Articular chondrocyte of knee joint (primary cell): ENCODE measurements at places on chromosomes 4 and X. TPM values are rescaled to one million over a fixed set of nuclear protein-coding genes. Genes with fewer than 3 reads are reported as not detected.

The HPSE gene
- total RNA-seq = 2.6 and 2.7 TPM in 2 replicates

The F11 gene
- not detected in 2 replicates for total RNA-seq

The VCX2 gene
- not detected in 2 replicates for total RNA-seq

The ASB5 gene
- total RNA-seq = 0.26 and 0.97 TPM in 2 replicates

The WDR13 gene
- total RNA-seq = 89.5 and 94.5 TPM in 2 replicates

The XAGE2 gene
- 0.54 TPM in 1 of 2 replicates, not detected in the other for total RNA-seq

The EGFL6 gene
- under 0.01 TPM in 1 of 2 replicates, not detected in the other for total RNA-seq

The DDX53 gene
- not detected in 2 replicates for total RNA-seq

The SLITRK4 gene
- total RNA-seq = under 0.01 and 0.11 TPM in 2 replicates

The TDO2 gene
- total RNA-seq = 0.26 and 1.6 TPM in 2 replicates

The KCNE5 gene
- total RNA-seq = 0.11 and 0.39 TPM in 2 replicates

The ADGRG2 gene
- 0.86 and 1.6 TPM in 2 replicates for total RNA-seq

The APOOL gene
- total RNA-seq = 11.6 and 12.5 TPM in 2 replicates

The DCAF4L1 gene
- total RNA-seq = 0.22 and 0.26 TPM in 2 replicates

The FAT1 gene
- 334 and 410 TPM in 2 replicates for total RNA-seq

The DMRTC1 gene
- not detected in 2 replicates for total RNA-seq

The SH3D19 gene
- 106 and 125 TPM in 2 replicates for total RNA-seq

The HSPA4L gene
- total RNA-seq = 6.5 and 10.6 TPM in 2 replicates

The ZFYVE28 gene
- 7.6 and 11.5 TPM in 2 replicates for total RNA-seq

The MAGEA10 gene
- total RNA-seq = not detected in 2 replicates

The ATOH1 gene
- total RNA-seq = not detected in 2 replicates

The ANXA3 gene
- total RNA-seq = 0.91 and 1.2 TPM in 2 replicates

The CCDC160 gene
- not detected in 2 replicates for total RNA-seq

The GAB1 gene
- total RNA-seq = 20.1 and 27.5 TPM in 2 replicates

The MAGEA4 gene
- total RNA-seq = not detected in 2 replicates

The SPIN2A gene
- 0.52 and 0.54 TPM in 2 replicates for total RNA-seq

The PRDM8 gene
- total RNA-seq = 3.5 and 6.5 TPM in 2 replicates

The IQCM gene
- total RNA-seq = 0.11 and 0.26 TPM in 2 replicates

The SSX4 gene
- not detected in 2 replicates for total RNA-seq

The PLXNB3 gene
- 4.7 and 5.0 TPM in 2 replicates for total RNA-seq

The GABRG1 gene
- total RNA-seq = not detected in 2 replicates

The TMEM31 gene
- total RNA-seq = 0.32 TPM in 1 of 2 replicates, not detected in the other

The LRCH2 gene
- 2.0 and 2.5 TPM in 2 replicates for total RNA-seq

The ATP8A1 gene
- total RNA-seq = 2.2 and 7.0 TPM in 2 replicates

The SYTL5 gene
- total RNA-seq = under 0.01 TPM in 1 of 2 replicates, not detected in the other

The DRD5 gene
- not detected in 2 replicates for total RNA-seq

The DUSP9 gene
- total RNA-seq = not detected in 2 replicates

The ATRX gene
- total RNA-seq = 79.8 and 94.7 TPM in 2 replicates

The DMP1 gene
- total RNA-seq = not detected in 2 replicates

The SSX3 gene
- total RNA-seq = not detected in 2 replicates

The ETDB gene
- total RNA-seq = not detected in 2 replicates

The GRPR gene
- total RNA-seq = 0.11 and 0.13 TPM in 2 replicates

The GABRQ gene
- total RNA-seq = under 0.01 TPM in 1 of 2 replicates, not detected in the other

The GRIA3 gene
- 11.9 and 13.3 TPM in 2 replicates for total RNA-seq

The ZNF185 gene
- total RNA-seq = 3.4 and 5.0 TPM in 2 replicates

The MAPK10 gene
- 14.1 and 41.8 TPM in 2 replicates for total RNA-seq

The SERTM2 gene
- not detected in 2 replicates for total RNA-seq

The HMX1 gene
- total RNA-seq = not detected in 2 replicates

The G3BP2 gene
- 136 and 145 TPM in 2 replicates for total RNA-seq

The TMEM271 gene
- total RNA-seq = not detected in 2 replicates

The PNMA6A gene
- 0.54 and 0.65 TPM in 2 replicates for total RNA-seq

The WNK3 gene
- 2.2 and 3.0 TPM in 2 replicates for total RNA-seq

The PPEF2 gene
- not detected in 2 replicates for total RNA-seq

The TEX13B gene
- not detected in 2 replicates for total RNA-seq

The BMP3 gene
- not detected in 2 replicates for total RNA-seq

The FAM9B gene
- not detected in 2 replicates for total RNA-seq

The CTAG1B gene
- total RNA-seq = not detected in 2 replicates

The FGF13 gene
- 0.52 and 1.5 TPM in 2 replicates for total RNA-seq

The DDIT4L gene
- total RNA-seq = 8.1 and 17.7 TPM in 2 replicates
